Stomach (tissue), 19 donors: ENCODE measurements at places on chromosomes 4 and X.

- peak; percentile 2 for DNase-seq
Measured at GRCh38 chrX:123361371-123361770, 177.3 kb downstream of the GRIA3 start.

DNA sequence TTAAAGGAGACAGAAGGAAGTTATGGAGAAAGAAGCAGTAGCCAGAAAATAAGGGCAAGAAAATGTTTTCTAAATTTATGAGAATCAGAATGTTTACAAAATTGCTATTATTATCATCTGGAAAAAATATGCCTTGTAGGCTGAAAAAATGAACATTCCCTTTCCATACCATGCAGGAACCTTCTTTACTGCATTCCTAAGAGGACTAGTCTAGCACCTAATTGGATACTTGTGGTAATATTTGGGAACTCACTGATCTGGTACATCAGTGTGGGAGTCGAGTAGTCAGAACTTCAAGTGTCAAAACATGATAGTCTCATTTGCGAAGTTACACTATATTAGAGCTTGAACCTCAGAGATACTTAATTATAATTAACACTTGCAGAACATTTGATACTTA lies 51.9 kb downstream of the TET2 start:
- DNase-seq: no peak

GRCh38 chrX:154541896-154542722 lies 4.5 kb downstream of the G6PD start:
- peak; percentile 73 for DNase-seq

GRCh38 chr4:184764601-184765000 lies 30.7 kb upstream of the CENPU start:
- DNase-seq: no peak

DNA sequence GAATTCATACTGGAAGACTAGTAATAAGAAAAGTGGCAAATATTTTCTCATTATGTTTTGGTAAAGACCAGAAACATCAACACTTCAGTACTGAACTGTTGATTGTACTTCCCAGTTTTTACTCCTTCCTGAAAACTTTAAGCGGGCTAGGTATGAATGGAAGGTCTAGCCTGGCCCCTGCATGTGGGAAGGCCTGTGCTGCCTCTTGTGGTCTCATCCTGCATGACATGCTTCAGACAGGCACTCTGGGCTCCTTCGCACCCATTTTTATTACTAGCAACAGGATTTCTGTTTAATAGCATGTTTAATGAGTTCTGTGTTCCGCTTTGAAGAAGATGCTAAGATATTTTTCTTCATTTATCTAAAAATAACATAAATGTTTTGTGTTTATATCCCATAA lies 279.1 kb downstream of the ANK2 start:
- DNase-seq: peak; percentile 17

GRCh38 chrX:81390237-81390636 lies 188.3 kb downstream of the SH3BGRL start:
- no peak for DNase-seq

DNA sequence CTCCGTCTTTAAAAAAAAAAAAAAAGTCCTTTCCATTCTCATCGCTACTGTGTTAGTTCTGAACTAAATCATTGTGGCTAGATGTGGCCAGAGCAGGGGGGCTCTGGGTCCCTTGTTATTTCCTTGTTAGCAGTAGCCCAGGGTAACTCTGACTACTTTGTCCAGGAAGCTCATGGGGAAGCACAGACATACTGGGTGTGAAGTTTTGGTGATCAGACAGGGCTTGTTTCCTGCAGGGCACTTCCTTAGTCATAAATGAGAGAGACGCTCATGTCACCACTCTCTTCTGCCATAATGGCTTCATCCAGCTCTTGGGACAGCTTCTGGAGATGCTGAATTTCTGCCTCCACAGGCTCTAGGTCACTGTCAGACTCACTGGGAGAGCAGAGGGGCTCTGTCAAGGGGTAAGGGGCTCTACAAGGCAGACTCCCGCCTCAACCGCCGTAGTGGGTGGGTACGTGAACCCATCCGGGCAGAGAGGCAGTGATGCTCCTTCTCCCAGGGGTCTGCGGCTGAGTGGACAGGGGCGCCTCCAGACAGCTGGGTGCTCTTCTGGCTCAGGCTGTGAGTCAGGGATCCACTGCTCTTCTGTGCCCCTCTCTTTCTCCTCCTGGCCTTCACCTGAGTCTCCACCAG lies 12.9 kb downstream of the STIM2 start:
- no peak for DNase-seq

GRCh38 chr4:26106776-26107175 lies 192.8 kb downstream of the SMIM20 start:
- no peak for DNase-seq

GRCh38 chr4:28754376-28754775 lies 1893.7 kb downstream of the STIM2 start:
- DNase-seq: no peak

DNA sequence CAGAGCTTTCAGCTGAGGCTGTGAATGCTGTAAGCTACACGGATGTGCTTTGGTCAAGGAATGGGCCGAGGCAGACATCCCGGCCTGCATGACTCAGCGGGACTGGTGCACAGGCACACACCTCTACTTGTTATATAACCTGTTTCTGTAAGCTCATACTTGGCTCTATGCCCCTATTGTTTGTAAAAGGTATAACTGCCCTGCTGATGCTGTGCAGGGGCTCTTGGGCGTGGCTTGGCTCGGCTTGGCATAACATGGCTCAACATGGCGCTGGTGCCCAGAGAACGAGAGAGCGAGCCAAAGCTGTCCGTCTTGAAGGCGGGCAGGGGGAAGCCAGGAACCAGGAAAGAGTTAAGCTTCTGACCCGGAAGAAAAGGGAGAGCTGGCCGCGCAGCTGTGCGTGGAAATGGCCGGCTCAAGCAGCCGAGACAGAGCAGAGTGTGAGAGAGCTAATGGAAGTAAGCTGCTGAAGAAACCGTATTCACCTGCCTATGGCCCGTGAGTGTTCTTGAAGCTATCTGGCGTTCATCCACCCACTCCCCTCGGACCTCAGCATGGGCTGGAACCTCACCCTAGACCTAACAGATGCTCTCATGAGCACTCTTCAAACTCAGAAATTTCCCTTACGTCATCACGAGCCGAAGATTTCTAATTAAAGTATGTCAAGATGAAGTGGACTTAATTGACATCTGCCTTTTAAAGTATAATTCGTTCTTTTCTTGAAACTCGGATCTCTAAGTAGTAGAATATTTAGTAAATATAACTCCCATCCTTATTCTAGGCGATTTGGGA lies 286.3 kb upstream of the AGA start:
- no peak for DNase-seq

DNA sequence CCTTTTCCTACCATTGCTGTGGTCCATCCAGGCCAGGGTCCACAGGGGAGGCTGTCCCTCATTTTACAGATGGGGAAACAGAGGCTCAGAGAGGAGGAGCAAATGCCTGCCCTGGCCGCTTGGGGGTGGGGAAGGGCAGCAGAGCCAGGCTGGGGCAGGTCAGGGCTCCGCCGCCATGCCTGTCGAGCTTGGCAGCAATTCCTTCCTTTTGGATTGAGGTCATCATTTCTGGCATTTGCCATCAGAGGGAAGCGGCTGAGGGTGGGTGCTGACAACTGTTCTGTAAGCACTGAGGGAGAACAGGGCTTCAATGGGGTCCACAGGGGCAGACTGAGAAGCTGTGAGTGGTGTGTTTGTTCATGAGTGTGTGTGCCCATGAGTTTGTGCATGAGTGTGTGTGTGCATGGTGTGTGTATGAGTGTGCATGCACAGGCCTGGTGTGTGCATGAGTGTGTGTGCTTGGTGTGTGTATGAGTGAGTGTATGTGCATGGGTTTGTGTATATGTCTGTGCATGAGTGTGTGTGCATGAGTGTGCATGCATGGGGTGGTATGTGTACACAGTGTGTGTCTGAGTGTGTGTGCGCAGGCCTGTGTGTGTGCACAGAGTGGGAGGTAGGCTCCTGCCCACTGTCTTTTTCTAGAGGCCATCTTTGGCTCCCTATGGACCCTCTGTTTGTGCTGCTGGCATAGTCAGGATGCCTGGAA lies 115.2 kb downstream of the SORCS2 start:
- no peak for DNase-seq

GRCh38 chr4:83010111-83010521 lies 507 bp downstream of the LIN54 start:
- peak; percentile 49 for DNase-seq

GRCh38 chrX:3380603-3381002 lies 34.2 kb upstream of the MXRA5 start:
- no peak for DNase-seq

DNA sequence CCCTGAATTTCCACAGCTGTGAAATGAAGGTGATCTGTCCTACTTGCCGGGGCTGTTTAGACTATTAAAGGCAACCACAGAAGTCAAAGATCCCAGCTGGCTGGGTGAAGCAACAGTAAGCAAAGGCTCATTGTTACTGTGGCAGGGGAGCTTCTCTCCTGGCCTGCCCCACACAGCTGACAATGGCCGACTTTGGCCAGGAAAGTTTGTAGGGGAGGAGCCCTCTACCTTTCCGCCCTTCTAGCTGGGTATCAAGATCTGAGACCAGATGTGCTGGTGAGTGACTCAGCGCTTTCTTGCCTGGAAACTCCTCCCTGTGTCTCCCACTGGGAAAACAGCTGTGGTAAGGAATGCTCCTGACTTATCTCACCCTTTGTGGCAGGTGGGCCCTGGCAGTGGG lies 21.1 kb downstream of the RASSF6 start:
- peak; percentile 78 for DNase-seq

DNA sequence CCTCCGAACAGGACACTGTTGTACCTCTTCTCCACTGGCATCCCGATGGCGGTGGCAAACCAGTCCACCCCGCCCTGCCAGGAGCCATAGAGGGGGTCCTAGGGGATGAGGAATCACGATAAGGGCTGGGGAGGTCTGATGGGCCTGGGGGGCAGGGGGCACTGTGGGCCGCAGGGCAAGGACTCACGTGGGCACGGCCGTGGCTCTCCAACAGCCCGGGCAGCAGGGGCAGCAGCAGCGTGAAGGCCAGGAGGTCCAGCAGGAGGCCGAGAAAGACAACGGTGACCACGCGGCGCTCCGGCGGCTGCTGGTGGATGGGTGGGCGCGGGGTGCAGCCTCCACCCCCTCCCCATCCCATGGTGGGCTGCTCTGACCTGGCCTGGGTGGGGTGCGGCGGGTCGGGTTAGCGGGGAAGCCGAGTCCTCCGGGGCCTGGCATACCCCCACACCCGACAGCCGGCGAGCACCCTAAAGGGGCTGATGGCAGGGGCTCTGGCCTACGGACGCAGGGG lies 29.6 kb downstream of the NOP14 start:
- no peak for DNase-seq

DNA sequence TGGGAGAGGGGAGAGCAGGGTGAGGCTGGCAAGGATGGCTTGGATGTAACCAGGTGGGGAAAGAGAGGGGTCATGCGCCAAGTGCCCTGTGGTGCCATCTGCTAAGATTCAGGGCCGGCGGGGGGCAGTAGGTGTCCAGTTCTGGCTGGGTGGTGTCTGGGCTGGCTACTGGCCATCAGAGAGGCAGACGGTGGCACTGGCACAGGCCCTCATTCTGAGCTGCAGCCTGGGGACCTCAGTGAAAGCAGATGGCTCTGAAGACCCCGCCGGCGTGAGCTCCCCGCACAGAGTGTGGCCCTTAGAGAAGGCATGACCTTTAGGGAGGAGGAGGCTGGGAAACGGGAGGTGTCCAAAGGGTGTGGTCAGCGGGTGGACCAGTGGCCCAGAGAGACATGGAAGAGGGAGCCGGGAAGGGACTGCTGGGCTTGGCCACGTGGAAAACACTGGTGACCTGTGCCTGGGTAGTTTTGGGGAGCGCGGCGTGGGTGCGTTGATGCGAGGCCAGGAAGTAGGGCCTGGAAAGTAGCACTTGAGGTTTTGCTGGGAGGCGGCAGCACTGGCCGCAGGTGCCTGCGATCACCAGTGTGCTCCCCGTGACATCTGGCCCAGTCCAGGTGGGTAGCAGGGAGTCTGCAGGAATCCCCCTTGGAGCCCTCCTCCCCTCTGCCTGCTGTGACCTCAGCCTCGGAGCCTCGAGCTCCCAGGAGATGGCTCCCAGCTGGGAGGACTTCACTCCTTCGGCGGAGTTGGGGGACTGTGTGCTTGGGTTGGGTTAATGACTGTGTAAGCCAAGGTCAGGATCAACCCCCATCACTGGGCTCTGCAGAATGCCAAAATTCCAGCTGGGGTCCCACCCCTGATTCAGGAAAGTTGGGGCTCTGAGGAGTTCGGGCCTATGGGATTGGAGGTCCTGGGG lies 9.3 kb upstream of the SH3TC1 start:
- no peak for DNase-seq

DNA sequence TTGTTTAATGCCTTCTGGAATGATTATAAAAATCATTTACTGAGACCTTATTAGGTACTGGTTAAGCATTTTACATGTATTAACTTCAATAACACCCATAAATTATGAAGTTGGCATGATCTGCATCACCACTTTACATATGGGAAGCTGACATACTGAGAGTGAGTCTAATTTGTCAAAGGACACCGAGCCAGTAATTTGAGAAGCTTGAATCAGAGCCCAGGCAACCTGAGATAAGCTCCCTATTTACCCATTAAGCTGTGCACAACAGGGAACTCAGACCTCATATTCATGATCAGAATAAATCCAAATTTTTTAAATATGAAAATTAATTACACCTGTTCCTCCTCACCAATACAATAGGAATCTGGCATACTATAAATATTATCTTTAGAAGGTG lies 247.9 kb upstream of the EPHA5 start:
- no peak for DNase-seq

- DNase-seq: no peak
Measured at GRCh38 chr4:38536716-38537115, 127.3 kb upstream of the KLF3 start.
